ENCODE measurements at places on chromosomes 13 and 19.
A peak's percentile ranks its signal among the peaks of the same experiment; 100 is the strongest.

DNA sequence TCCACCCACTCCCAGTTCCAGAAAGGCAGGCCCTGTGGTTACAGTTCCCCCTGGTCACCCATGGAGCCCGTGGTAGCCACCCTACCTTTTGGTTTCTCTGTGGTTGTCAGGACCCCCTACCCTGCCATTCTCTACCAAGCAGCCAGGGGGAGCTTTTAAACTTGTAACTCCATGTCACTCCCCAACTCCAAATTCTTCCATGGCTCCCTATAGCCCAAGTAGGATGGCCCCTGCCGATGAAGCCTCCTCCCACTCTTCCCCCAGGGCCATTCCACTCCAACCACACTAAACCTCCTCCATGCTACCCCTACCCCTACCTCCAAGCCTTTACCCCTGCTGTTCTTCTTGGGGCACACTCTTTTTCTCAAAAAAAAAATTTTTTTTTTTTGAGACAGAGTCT is 2.2 kb downstream of the S1PR2 start:
- DNase-seq = peak; percentile 22

- no peak for DNase-seq
Measured at GRCh38 chr13:102136735-102137296, 265.0 kb downstream of the FGF14 start.

GRCh38 chr19:1470305-1471009 is 8.6 kb downstream of the C19orf25 start:
- peak; percentile 90 for DNase-seq

DNA sequence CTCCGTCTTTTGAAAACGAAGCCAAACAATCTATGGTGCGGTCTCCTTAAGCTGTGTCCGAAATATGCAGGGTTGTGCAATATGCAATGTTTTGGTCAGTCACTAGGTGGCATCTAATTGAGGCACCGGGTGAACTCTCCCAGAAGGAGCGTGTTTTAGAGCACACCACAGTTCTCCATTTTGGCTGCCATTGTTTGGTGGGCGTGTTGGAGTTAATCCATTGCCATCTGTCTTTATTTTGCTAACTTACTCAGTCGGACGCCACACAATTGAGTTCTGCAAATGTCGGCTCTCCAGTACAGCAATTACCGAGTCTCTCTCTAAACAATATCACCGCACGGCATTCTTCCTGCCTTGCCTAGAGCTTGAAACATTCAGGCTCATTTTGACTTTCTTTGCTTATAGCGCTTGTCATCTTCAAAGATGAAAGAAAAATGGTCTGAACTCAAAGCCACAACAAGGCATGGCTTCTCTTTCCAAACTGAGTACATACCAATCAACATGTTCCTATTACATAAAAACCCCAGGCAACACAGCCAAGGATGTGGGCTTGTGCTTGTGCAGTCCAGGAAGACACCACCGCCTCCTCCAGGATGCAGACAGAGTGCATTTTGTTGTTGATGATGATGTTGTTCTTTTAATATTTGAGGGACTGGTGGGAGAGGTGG is 182.0 kb upstream of the SERP2 start:
- peak; percentile 52 for DNase-seq

DNA sequence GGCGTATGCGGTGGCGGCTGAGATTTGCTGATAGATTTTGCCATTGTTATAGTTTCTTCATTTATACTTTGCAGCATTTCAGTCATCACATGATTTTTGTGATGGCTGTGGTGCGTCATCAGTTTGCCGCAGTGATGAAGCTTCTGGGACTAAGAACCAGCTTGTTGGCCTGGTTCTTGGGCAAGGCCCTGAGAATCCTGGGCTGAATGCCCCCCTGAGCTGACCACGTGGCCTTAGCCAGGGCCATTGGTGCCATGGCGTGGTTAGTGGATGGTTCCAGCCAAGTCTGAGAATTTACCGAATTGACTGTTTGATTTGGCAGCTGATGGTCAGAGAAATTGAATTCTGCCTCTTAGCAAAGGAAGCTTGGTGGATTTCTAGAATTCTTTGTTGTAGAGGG is 17.8 kb downstream of the GATAD2A start:
- DNase-seq = no peak

GRCh38 chr19:34320277-34320676 is 44.7 kb upstream of the GPI start:
- no peak for DNase-seq
